CD4-positive, alpha-beta T cell treated with Interleukin-1 beta for 1 hour (primary cell): ENCODE measurements at places on chromosomes 13 and 19.
A peak's percentile ranks its signal among the peaks of the same experiment; 100 is the strongest.

DNA sequence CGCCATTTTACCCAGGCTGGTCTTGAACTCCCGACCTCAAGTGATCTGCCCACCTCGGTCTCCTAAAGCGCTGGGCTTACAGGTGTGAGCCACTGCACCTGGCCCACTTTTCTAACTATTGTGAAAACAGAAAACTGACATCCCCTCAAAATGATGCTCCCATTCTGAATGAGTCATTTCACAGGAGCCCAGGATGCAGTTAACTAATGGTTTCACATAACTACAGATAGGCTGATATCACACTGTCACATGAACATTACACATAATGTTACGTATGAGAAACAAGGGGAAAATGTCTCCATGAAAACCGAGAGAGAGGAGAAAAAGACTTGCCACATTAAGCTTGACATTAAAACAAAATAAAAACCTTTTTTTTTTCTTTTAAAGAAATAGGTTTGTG is 37.5 kb downstream of the N4BP2L2 start:
- DNase-seq: no peak

DNA sequence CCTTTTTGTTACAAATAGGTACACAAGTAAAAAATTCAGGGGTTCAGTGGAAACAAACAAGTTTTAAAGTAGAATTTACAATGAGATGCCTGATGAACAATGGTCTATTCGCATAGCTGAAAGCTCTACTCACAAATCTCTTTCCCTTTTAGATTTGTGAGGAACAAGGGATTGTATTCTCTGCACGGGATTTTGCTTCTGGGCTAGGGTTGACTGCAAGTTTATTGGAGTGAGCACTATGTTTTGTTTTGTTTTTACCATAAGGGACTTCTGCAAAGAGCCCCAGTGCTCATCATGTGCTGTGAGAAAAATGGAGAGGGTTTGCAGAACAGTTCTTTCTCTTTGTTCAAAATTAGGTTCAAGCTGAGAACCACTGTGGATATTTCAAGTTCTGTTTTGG is 160.5 kb downstream of the DLEU7 start:
- no peak for DNase-seq

DNA sequence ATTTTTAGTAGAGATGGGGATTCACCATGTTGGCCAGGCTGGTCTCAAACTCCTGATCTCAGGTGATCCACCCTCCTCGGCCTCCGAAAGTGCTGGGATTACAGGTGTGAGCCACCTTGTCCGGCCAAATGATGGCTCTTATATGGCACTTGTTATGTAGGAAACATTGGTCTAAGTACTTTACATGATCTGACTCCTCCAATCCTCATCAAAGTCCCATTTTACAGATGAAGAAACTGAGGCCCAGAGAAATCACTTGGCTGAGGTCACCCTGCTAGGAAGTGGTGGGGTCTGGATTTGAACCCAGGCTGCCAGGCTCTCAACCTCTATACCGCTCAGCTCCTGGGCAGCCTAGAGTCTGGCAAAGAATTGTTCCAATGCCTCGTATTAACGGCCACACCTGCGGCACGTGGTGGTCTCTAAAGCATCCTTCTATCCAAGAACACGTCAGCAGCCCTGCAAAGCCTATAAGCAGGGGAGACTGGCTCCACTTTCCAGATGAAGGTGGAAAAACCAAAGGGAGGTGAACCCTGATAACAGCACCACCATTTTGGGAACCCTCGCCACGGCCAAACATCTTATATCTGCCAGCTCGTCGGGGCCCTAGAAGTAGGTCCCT is 18.1 kb downstream of the SHANK1 start:
- DNase-seq: no peak

DNA sequence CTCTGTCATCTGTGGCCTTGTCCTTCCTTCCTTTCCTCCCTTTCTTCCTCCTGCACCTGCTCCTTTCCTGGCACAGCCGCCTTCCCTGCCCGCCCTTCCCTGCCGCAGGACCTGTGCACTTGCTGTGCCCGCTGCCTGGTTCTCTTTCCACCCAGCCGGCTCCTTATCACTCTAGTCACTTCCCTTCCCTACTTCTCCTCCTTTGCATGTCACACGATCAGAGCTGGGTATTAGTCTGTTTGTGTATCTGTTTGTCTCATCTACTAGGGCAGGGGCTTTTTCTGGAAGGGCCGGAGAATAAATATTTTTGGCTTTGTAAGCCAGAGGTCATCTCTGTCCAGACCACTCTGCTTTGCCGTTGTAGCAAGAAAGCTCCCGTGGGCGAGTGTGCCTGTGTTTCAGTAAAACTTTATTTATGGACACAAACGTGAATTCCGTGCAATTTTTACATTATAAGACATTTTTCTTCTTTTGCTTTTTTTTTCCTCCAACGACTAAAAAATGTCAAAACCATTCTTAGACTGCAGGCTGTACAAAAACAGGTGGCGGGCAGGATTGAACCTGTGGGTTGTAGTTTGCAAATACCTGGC is 6.1 kb downstream of the KDM4B start:
- no peak for DNase-seq

GRCh38 chr19:30780456-30780855 is 408.3 kb downstream of the ZNF536 start:
- DNase-seq: no peak

DNA sequence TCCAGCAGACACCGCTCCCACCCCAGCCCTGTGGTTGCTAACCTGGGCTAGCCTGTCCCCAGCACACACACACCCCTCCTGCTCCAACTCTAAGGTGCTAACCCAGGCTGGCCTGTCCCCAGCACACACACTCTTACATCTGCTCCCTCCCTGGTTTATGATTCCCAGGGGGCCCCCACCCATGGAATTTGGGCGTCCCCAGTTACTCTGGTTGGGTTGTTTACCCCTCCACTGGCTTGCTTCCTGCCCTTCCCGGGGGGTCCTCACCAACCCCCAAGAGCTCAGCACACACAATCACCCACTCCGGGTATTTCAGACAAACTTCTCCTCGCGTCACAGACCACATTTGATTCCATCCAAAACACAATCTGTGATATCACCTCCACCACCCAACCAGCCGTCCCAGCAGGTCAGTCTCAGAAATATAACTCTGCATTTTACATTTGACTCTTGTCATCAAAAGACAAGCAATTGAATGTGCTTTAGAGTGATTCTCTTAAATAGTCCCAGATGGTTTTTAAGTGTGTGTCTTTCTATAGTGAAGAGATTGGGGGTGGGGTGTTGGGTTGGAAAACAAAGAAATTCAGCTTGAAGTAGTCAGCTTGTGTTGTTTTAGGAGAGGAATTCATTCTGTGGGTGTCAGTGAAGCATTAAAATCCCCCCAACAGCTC is 20.1 kb downstream of the COL4A2 start:
- DNase-seq: no peak

DNA sequence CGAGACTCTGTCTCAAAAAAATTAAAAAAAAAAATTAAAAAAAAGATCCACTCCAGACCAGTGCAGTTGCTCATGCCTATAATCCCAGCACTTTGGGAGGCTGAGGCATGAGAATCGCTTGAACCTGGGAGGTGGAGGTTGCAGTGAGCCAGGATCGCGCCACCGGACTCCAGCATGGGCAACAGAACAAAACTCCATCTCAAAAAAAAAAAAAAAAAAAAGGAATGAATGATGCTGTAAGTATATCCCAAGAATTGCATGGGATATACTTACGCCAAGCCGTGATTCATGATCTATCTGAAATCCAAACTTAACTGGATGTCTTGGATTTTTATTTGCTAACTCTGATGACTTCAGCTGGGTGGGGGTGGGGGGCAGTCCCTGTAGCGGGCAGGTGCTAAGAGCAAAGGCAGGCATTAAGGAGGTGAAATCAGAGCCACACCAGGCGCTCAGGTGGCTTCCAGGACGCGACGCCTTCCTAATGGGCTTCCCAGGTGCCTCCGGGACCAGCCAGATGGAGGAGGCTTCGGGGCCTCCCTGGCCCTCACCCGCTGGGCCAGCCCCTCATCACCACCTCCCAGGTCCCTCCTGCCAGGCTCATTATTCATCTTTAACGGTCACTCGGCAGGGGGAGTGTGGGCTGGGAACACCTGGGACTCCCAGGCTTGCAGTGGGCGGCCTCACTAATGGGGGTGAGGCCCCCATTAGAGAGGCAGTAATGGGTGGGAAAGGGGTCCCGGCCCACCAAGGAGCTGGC is 11.4 kb upstream of the FUT5 start:
- no peak for DNase-seq

GRCh38 chr13:100357764-100358163 is 230.8 kb downstream of the GGACT start:
- no peak for DNase-seq

DNA sequence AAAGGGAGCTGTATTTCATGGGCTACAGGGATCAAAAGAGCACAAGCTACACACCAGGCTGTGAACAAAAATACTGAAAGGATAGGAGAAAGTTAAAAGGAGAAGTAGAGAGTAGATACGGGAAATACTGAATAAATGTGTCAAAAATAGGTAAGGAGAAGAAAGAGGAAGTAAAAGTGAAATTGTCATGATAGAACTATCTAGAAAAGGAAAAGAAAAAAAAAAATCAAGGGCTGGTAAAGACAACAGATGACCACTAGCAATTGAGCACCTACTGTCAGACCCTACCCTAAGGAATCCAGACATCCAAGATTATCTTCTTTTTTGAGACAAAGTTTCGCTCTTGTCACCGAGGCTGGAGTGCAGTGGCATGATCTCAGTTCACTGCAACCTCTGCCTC is 4.8 kb downstream of the RUBCNL start:
- DNase-seq: no peak

- no peak for DNase-seq
These were observed at the start of gene IFNL1 for GRCh38 chr19:39296055-39296645. TSS of gene IFNL1 (plus strand) at chr19:39296407. CDS start at chr19:39296422, 15 bp downstream.

DNA sequence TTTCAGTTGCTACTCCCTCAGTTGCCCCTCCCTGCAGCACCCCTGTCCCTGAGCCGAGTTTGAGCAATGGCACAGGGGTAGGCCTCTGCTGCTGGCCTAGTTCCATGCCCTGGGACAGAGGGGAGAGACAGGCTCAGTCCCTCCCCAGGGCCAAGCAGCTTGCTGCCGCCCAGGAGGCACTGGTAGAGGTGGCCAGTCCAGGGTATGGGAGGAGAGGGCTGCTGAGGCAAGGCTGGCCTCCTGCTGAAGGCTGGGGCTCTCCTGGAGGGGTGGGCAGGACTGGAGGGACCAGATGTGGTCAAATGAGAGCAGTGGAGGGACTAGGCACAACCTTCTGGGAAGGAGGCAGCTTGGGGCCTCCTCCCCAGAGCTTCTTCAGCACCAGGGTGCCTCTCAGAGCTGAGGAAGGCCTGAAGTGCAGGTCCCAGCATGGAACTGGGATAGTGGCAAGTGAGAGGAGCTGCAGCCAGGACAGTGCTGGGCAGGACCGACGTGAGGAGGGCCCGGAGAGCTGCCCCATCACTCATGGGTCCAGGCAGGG is 29.8 kb upstream of the VSTM2B start:
- DNase-seq: no peak

DNA sequence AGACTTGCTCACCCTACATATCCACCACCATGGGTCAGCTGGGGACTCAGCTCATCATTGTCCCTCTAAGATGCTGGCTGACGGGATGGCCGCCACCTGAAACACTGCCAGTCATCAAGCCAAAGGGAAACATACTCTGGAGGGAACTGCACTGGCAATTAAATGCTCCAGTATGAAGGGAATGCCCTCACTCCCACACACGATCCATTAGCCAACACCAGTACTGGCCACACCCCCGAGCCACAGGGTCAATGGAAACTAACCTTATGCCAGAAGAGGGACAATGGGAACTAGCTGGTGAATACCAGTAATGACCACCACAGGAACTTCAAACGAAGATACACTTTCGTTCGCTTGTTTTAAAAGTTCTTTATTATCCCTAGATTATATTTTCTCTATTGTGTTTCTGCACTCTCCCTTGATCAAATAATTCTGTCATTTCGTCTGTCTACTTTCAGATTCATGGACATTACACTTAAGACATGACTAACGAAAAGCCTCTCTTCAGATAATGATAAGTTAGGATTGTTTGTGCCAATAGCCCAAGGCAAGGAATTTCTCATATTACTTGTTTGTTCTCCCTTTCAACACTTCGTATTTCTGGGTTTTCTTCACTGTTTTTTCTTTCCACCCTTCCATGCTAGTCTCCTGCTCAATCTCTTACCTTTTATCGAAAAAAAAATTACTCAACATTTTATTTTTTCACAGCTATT is 1.7 kb upstream of the ZNF507 start:
- no peak for DNase-seq

GRCh38 chr19:40530091-40530901 is 46.4 kb upstream of the SHKBP1 start:
- peak; percentile 35 for DNase-seq

DNA sequence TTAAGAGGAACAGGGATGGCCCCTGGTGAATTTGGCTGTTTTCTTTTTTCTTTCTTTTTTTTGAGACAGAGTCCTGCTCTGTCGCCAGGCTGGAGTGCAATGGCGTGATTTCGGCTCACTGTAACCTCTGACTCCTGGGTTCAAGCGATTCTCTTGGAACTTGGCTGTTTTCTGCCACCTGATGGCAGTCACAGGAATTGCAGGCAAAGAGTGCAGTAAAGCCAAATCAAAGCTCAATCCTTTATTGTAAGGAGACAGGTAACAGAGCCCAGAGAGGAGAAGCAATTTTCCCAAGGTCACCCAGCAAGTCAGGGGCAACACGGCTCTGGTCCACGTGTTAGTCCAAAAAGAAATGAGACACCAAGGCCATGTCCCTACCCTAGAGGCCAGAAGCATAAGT is 6.2 kb downstream of the TINCR start:
- no peak for DNase-seq

GRCh38 chr19:46520616-46521015 is 24.9 kb upstream of the PNMA8B start:
- DNase-seq: no peak

DNA sequence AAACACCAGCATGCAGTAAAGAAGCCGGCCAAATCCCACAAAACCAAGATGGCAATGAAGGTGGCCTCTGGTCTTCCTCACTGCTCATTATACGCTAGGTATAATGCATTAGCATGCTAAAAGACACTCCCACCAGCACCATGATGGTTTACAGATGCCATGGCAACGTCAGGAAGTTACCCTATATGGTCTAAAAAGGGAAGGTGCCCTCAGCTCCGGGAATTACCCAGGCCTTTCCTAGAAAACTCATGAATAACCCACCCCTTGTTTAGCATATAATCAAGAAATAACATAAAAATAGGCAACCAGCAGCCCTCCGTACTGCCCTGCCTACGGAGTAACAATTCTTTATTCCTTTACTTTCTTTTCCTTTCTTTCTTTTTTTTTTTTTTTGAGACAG is 21.1 kb upstream of the PLEKHF1 start:
- DNase-seq: no peak

- DNase-seq: no peak
These were observed 24.3 kb downstream of the COL4A2 start for GRCh38 chr13:110331362-110331761.

GRCh38 chr13:99228737-99229691 is 28.4 kb downstream of the UBAC2 start:
- DNase-seq: no peak
